ENCODE measurements at places on chromosomes 4 and X. TPM values are rescaled to one million over a fixed set of nuclear protein-coding genes. Genes with fewer than 3 reads are reported as not detected.

GRCh38 chrX:119101168-119101567, 26.4 kb downstream of the KIAA1210 start:
- DNase-seq: no peak

GRCh38 chr4:10207116-10207515, 90.5 kb upstream of the WDR1 start:
- no peak for DNase-seq

GRCh38 chrX:147894366-147894963, 17.3 kb upstream of the FMR1 start:
- no peak for DNase-seq

- DNase-seq: no peak
These were observed 155.7 kb downstream of the CDS1 start for GRCh38 chr4:84738622-84739021.

- DNase-seq: no peak
These were observed 44.5 kb downstream of the SEPTIN11 start for GRCh38 chr4:76993787-76994641.

DNA sequence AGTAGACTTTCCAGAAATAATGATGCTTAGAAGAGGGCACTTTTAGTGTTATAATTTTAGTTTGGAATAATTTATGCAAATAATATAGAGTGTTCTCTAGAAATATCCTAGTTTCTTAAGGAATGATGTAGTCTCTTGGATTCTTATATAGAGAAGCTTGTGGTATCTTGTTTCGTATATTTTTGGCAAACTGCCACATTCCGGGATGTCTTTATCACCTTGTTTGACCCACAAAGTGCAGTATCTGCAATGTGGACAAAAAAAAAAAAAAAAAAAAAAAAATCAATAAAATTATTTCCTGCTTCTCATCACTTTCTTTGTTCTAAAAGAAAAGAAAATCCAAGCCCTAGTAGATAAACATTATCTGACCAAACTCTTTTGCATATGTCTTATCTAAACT, 1577.7 kb upstream of the TENM3 start:
- no peak for DNase-seq

The KLHL13 gene
- 3.7 TPM for total RNA-seq

DNA sequence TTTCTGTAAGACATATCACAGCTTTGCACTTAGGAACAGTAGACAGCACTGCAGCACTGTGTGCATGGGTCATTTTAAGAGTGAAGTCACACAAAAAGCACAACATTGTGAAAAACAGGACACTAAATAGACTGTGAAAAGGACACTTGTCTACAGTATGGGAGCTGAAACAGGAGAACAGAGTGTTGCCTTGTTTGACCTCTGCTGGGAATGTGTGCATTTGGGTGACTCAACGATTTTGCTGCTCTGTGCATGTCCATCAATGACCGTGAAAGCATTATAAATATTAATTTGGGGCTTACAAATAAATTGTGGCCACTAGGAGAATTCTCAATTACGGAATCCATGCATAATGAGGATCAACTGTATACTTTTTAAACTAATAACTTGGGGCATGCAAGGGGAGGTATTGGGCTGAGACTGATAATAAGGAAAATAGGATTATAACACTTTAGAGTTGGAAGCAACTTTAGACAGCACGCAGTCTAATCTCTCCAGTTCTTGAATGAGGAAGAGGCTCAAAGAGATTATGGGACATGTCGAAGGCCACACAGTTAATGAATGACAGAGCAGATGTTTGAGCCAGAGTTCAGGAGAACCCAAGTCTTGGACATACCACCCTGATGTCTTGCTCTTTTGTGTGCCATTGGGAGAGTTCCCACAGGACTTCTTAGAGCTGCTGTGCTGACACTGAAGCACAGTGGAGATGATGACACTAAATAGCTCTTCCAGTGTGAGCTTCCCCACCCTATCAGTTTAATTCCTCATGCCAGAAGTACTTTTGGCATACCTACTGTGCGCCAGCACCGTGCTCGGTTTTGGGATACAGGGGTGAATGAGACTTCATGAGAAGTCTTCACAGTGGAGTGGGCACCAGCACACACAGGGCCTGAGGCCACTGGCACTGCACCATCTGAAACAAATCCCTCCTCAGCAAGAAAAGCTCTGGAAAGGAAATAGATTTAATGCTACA, 79.3 kb downstream of the FRAS1 start:
- no peak for DNase-seq

DNA sequence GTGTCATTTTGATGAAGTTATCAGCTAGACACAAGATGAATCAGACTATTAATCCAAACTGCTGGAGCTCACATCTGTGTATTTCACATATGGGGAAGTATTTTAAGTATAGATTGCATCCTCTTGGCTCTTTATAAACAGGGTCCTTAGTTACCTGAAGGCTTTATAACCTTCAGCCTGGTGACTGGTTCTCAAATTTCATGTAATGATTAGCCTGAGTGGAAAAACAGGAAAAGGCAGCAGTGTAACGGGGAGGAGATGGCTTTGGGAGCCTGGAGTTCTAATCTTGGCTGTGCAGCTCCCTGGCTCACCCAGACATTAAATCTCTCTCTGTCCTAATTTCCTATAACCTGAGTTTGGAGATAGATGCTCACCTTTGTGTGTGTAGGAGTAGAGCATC, 103.8 kb upstream of the HPF1 start:
- no peak for DNase-seq

The SGMS2 gene
- total RNA-seq: 0.68 TPM

GRCh38 chrX:68757331-68757730, 71.5 kb upstream of the EFNB1 start:
- DNase-seq: no peak

The TCEAL6 gene
- total RNA-seq: not detected

DNA sequence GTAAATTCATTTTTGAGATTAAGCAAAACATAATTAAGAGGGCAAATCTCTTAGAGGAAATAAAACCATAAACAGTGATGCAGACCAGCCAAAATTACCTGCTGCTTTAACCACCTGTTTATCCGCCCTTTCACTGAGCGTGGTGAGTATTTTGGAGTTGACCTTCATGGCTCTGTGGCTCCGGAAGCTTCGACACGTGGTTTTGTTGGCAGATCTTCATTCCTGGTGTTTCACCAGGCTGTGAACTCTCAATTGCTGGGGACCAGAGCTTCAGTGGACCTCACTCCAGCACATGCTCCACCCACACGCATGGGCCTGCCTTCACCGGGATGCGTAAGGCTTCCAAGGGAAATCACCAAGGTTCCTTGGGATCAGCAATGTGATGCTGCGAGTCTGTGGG, 83.8 kb downstream of the FHDC1 start:
- no peak for DNase-seq

DNA sequence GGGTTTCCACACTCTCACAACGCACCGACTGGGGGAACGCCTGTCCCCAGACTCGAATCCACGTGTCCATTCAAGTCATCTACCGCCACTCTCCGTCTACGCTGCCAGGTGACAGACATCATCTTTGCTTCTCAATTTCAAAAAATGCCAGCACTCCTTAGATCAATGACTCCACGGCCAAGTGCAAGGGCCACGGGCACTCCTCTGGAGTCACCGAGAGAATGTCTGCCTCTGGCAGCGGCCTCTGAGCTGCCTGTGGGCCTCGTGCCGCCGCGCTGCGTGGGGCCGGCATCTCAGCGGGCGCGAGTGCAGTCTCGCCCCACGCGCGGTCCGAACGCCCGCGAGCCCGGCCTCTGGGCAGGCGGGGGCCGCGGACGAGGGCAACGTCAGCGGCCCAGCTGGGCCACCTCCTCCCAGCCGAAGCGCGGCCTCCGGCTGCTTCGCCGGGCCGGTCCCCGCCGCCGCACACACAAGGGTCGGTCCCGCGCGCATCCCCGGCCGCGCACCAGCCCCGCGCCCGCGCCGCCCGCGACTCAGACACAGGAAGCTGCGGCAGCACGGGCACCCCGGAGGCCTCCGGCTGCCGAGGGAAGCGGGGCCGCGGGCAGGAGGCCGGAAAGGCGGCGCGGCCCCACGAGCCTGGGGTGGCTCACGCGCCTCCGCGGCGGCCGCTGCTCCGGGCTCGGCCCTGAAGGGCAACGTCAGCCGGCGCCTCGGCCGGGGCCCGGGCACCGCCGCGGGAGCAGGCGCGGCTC, 450 bp downstream of the ACSL1 start:
- DNase-seq: peak; percentile 55

DNA sequence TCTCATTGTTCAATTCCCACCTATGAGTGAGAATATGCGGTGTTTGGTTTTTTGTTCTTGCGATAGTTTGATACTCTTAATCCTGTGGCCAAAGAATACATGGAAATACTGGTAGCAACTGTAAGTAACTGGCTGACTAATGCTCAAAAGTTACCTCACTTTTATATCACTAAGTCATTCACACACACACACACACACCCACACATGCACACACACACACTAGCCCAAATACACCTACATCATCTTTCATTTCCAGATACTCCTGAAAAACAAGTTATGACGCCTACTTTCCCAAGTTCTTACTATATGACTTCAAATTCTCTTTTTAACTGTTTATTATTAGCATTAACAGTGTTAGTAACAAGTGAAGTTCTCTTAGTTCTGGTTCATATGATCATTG, 101.3 kb downstream of the DCHS2 start:
- no peak for DNase-seq

The NCBP2L gene
- total RNA-seq: not detected

The RADX gene
- 0.47 TPM for total RNA-seq

DNA sequence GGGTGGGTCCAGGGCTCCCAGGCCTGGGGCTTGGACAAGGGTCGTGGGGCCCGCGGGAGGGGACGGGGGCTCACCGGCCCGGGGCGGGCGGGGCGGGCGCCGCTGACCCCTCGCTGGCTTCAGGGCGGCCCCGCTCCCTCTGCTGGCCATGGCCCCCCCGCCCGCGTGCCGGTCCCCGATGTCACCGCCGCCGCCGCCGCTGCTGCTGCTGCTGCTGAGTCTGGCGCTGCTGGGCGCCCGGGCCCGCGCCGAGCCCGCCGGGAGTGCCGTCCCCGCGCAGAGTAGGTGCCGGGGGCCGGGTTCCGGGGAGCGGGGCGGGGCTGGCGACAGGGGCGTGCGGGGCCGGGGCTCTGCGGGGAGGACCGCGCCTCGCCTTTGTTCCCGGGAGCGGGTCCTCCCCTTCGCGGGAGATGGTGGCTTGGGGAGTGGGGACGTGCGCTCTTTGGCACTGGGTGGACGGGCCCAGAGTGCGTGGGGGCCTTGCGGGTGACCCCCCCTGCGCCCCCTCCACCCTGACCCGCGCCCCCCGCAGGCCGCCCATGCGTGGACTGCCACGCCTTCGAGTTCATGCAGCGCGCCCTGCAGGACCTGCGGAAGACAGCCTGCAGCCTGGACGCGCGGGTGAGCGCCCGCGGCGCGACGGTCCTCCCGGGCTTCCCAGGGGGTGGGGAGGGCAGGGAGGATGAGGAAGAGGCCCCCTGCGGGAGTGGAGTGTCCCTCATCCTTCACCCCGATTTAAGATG, 16.8 kb upstream of the NAT8L start:
- peak; percentile 72 for DNase-seq

DNA sequence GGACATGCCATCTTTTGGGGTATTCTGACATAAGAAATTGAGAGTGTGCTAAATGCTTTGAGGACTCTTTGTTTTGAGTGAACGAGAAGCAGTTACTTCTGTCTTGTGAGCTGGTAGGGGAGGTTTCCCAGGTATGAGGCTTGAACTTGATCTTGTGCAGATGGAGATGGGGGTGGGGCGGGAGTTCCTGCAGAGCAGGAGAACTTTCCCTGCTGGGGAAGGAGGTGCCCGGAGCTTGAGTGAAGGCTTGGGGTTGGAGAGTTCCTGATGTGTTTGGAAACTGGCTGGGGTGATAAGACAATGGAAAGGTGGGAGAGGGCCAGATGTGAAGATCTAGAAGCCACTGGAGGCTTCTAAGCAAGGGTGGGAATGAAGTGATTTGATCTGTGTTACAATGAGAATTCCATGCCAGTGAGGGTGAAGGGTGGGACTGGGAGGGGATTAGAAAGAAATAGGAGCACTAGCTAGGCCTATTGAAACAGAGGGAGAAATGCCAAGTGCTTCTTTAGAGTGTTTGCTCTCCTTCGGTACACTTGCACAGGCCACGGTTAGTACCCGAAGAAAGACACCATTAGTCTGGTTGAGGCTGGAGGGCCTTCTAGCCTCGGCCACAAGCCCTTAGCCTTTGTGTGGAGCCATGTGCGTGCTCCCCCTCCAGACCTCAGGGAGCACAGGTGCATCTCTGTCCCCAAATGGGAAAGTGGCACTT, 103.5 kb upstream of the STOX2 start:
- peak; percentile 83 for DNase-seq

DNA sequence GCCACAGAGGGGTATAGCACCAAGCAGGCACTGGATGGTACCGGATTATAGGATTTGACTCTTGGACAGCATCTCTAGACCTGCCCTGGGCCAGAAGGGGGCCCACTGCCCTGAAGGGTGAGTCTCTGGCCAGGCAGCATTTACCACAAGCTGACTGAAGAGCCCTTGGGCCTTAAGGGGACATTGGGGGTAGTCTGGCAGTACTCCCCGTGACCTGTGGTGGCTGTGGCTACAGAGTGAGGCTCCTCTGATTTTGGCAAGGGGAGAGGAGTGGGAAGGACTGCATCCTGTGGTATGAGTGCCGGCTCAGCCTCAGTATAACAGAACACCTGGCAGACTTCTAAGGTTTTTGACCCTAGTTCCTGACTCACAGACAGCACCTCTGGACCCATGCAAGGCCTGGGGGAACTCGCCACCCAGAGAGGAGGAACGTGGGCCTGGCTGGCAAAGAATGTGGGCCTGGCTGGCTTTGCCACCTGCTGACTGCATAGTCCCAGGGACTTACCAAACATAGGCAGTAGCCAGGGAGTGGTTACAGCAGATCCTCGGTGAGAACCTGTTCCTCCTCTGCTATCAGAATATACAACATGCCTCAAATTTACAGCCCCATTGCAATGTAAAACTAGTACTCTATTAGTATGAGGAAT, 48.1 kb downstream of the ABCB7 start:
- DNase-seq: peak; percentile 56

The BTK gene
- 2.3 TPM for total RNA-seq

The DUSP9 gene
- 0.31 TPM for total RNA-seq

GRCh38 chr4:113504422-113504821, 257.1 kb downstream of the CAMK2D start:
- no peak for DNase-seq

The RPL9 gene
- 1,221 TPM for total RNA-seq

DNA sequence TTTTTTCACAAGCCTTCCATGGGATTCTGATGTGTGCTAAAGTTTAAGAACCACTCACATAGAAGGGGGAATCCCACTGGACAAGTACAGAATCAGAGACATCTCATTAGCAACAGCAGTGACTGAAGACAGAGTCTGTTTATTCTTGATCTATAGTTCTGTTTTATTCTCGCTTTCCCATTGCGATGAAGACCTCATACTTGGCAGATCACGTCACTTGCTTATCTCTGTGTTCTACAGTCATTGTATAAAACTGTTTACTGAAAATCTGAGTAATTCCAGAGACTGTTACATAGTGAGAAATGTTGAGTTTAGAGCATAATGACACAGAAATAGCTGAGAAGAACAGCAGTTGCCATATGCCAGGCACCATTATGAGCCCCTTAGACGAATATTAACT, 185.5 kb downstream of the PTTG2 start:
- DNase-seq: no peak

Measured in endodermal cell (in vitro differentiated cells).